ENCODE measurements at places on chromosomes 6 and 20. TPM values are rescaled to one million over a fixed set of nuclear protein-coding genes. Genes with fewer than 3 reads are reported as not detected.
A peak's percentile ranks its signal among the peaks of the same experiment; 100 is the strongest.

GRCh38 chr6:36695414-36695813 is 2.2 kb upstream of the RAB44 start:
- DNase-seq = no peak
- no peak overlapping the region for H3K4me3 ChIP-seq
- no peaks in the 10 kb centered on the region for H3K36me3 ChIP-seq
- peaks cover 8% of the 10 kb centered on the region for H3K4me1 ChIP-seq

DNA sequence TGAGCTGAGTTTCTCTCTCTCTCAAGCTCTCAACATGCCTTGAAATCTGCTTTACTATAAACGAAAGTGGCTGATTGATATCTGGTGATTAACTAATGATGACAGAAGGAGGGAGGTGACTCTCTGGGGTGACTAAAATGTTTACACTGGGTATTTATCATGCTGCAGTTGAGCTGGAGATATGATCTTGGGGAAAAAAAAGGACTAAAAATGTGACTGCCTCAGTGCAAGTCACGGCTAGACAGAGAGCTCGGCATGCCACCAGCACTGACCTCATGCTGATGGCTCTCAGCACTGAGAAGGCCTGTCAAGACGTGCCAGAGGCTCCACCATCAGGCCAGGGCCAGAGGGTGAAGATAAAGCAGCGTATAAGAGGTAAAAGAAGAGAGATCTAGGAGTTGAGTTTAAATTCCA is 103.1 kb upstream of the SPACA1 start:
- DNase-seq = no peak
- no peaks in the 10 kb centered on the region for H3K27me3 ChIP-seq
- H3K27ac ChIP-seq = no peak overlapping the region
- no peaks in the 10 kb centered on the region for H3K4me1 ChIP-seq

DNA sequence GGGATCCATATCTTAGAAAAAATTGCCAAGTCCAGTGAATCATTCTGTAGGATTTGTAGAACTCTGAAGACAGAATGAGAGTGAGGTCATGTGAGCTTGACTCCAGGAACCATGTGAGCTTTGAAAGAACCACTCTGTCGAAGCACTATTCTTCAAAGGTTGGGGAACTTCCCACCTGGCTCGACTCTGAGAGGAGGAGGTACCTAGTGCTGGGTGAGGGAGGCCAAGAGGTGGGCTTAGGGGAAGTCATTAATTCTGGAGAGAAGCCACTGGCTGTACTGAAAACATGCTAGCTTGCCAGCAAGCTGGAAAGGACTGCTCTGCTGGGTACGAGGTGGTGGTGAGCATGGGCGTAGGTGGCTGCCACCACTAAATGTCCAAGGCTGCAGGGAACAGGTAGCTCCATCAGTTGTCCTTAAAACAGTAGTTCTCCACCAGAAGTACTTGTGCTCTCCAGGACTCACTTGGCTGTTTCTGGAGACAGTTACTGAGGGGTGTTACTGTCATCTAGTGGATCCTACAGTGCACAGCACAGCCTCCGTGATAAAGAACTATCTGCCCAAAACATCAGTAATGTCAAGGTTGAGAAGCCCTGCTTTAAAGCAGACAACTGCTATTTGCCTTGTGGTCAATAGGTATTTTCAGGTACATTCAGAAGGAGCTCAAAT is 34.7 kb upstream of the SYNJ2 start:
- no peaks in the 10 kb centered on the region for H3K4me1 ChIP-seq
- no peak overlapping the region for H3K27ac ChIP-seq
- DNase-seq = peak; percentile 14
- no peak overlapping the region for H3K4me3 ChIP-seq
- peaks cover 6% of the 10 kb centered on the region for H3K36me3 ChIP-seq

DNA sequence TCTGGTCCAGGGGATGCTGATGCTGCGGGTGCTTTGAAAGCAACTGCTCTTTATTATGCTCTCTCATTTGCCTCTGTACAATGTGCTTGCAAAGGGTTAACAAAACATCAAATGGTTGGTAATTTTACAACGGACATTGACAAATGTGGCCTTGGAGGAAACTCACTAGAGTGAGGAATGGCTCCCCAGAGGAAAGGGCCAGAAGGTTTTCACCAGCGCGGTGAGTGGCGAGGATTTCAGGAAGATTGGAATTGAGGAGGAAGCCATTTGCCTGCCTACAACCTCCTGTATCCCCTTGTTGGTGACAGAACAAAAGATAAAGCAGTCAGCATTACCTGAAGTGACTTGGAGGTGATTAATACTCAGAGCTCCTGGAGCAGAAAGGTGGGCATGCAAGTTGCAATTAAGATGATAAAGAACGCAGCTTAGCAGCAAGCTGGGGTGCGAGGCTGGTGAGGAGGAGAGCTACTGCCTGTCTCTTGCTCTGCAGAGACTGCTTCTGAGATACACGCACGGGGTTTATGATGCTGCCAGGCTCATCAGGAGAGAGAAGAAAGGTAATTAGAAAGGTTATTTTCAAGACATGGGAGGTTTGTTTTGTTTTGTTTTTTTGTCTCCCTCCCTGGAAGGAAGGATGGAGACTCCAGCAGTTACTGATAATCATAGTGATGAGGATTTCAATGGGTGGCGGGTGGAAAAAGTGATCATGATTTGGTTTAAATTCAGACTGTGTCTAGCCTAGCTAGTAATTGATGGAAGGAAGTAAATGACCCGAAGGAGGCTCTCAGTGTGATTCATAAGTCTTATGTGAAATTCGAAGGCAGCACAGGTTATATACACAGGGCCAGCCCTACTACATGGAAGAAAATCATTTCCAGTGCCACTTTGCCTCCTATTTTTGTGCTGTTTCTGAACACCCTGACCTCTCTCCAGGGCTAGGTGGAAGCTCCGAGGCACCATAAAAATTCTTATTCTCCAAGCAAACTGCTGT is 141.6 kb upstream of the DTNBP1 start:
- H3K27ac ChIP-seq = no peak overlapping the region
- no peaks in the 10 kb centered on the region for H3K27me3 ChIP-seq
- no peak for DNase-seq
- no peaks in the 10 kb centered on the region for H3K36me3 ChIP-seq
- no peaks in the 10 kb centered on the region for H3K4me1 ChIP-seq

DNA sequence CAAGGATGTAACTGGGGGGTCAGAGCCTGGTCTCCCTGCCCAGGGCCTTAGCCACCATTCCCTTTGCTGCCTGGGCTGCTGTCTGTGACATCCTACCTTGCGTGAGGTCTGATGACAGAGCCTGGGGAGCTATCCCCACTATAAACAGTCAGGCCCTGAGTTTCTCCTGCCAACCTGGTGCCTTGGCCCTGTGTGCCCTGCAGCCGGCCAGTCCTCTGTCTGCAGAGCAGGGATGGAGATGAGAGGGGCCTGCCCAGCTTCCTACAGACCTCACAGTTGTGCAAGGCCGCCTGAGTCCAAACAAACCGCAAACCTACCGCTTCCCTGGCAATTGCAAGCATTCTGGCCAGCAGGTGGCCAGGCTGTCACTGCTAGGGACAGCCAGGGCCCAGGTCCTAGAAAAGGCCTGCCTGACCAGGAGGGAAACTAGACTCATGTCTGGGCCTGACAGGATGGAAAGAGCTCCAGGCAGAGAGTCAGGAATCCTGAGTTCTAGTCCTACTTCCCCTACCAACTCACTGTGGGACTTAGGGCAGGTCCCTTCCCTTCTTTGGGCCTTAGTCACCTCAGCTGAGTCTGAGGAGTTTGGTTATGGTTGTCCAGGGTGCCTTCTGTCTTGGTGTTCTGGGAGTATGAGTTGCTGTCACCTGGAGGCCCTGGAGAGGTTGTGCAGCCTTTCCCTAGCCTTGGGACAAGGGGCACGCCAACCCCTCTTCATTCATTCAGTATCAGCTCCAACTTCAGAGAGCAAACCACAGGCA is 86.2 kb downstream of the VEGFA start:
- no peak overlapping the region for H3K27ac ChIP-seq
- no peaks in the 10 kb centered on the region for H3K36me3 ChIP-seq
- DNase-seq = peak; percentile 25
- H3K4me3 ChIP-seq = no peak overlapping the region
- no peaks in the 10 kb centered on the region for H3K4me1 ChIP-seq

DNA sequence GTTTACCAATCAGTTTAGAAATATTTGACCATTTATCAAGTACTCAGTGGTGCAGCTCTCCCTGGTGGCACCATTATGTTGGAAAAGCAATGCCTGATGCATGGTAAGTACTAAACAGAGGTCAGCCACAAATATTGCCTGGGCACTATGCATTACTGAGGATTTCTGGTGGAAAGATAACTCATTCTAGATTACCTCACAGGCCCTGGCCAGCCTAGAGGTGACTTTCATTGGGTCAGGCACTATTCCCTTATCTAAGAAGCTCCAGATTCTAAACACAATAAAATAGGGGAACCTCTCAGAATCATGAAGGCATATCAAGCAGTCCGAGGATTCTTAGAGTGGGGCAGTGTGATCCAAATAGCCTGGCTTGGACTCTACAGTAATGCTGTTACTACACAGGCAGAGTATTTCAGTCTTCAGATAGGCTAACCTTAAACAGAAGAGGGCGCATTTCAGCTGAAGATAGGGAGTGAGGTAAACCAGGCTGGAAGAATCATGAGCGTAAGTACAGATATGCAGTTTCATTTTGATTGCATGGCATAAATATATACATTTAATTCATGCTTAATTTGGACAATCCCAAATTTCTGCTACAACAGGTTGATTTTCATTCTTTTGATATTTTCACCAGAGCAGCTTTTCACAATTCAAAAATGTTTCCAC is 12.1 kb downstream of the LGSN start:
- H3K27me3 ChIP-seq = no peaks in the 10 kb centered on the region
- DNase-seq = no peak
- no peak overlapping the region for H3K4me3 ChIP-seq
- H3K36me3 ChIP-seq = no peaks in the 10 kb centered on the region

GRCh38 chr20:5674176-5674660 is 76.0 kb upstream of the SHLD1 start:
- no peaks in the 10 kb centered on the region for H3K27me3 ChIP-seq
- no peak overlapping the region for H3K27ac ChIP-seq
- DNase-seq = no peak
- H3K36me3 ChIP-seq = no peaks in the 10 kb centered on the region

DNA sequence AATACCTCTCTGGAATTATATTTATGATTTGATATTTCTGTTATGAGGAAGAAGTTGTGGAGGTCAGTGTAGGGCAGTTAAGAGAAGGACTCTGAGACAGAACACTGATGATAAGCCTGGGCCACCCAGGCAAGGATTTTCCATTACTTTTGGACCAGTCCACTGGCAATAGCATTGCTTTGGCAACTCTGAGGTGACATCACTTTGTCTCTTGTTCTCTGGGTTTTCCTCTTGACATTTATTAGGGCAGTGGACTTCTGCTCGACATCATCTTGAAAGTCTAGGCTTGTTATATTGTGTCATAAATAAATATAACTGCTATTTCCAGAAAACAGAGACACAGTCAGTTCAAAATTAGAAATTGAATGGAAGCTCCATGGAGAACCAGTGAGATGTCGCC is 268.0 kb downstream of the SMOC2 start:
- H3K36me3 ChIP-seq = no peaks in the 10 kb centered on the region
- no peak overlapping the region for H3K4me3 ChIP-seq

DNA sequence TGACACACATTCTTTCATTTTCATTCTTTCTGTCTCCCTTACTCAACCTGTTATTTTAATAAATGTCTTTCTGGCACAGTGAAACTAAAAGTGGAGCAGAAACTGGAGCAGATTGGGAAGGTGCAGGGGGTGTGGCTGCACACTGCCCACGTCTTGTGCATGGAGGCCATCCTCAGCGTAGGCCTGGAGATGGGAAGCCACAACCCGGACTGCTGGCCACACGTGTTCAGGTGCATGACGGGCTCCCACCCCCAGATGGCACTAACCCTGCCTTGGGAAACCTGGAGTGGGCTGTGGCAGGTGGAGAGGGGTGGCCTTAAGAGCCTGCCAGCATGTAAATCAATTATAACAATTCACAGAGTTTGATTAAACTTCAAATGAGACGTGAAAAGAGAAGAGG is 71.4 kb upstream of the PBOV1 start:
- H3K4me3 ChIP-seq = no peak overlapping the region
- no peaks in the 10 kb centered on the region for H3K27me3 ChIP-seq
- H3K4me1 ChIP-seq = no peaks in the 10 kb centered on the region
- H3K36me3 ChIP-seq = no peaks in the 10 kb centered on the region
- no peak overlapping the region for H3K27ac ChIP-seq
- DNase-seq = no peak

- DNase-seq = no peak
- no peaks in the 10 kb centered on the region for H3K36me3 ChIP-seq
- no peak overlapping the region for H3K27ac ChIP-seq
These were observed 23.7 kb upstream of the PPP1R14C start for GRCh38 chr6:150119173-150119572.

- H3K36me3 ChIP-seq = peaks cover 14% of the 10 kb centered on the region
- no peak for DNase-seq
- peaks cover 6% of the 10 kb centered on the region for H3K4me1 ChIP-seq
- H3K27me3 ChIP-seq = no peaks in the 10 kb centered on the region
These were observed 76.4 kb downstream of the SSR1 start for GRCh38 chr6:7236306-7237209.

DNA sequence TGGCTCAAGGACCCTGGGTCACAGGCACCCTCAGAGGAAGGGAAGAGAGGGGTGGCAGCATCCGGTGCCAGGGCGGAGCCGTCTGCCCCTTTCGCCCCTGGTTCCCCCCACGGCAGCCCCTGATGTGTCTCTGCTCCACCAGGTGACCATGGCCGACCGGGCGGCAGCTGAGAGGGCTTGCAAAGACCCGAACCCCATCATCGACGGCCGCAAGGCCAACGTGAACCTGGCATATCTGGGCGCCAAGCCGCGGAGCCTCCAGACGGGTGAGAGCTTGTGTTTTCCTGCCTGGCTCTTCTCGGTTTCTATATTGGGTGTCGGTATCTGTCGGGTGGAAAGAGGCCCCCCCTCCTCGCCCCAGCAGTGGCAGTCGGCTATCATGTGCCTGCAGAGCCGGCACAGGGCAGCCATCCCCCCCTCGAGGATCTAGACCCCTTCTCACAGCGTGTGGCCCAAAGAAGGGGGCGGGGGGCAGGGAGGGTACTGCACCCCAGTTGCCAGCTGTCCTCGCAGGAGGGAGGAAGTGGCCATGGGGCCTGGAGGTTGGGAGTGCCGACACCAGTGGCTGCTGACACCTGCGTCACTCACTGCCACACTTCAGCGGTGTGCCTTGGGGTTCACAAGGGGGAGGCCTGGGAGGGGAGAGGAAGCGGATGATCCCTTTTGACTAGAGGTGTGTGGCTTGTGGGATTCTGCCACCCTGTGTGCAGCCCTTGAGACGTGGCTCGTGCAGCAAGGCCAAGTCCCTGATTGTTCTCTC is 1.5 kb downstream of the RBM38 start:
- peaks cover 63% of the 10 kb centered on the region for H3K4me1 ChIP-seq
- peak overlapping the region; percentile 96 for H3K4me3 ChIP-seq
- H3K27ac ChIP-seq = peak overlapping the region; percentile 96
- DNase-seq = peak; percentile 95

FNDC11 gene
- 0.26 TPM for total RNA-seq

IMPG1 gene
- not detected for total RNA-seq

ZSCAN23 gene
- 1.3 TPM for total RNA-seq

PPP1R14C gene
- total RNA-seq = 1.6 TPM

LY6G5C gene
- total RNA-seq = 4.5 TPM

PPIL6 gene
- not detected for total RNA-seq

ZC2HC1B gene
- not detected for total RNA-seq

MMUT gene
- total RNA-seq = 11.5 TPM
